ENCODE measurements at places on chromosomes 1 and 21.
A peak's percentile ranks its signal among the peaks of the same experiment; 100 is the strongest.

- no peak for DNase-seq
- H3K27ac ChIP-seq, result no peak overlapping the region
- no peak overlapping the region for H3K4me3 ChIP-seq
- peaks cover 23% of the 10 kb centered on the region for H3K4me1 ChIP-seq
- H3K36me3 ChIP-seq, result no peaks in the 10 kb centered on the region
- peaks cover 7% of the 10 kb centered on the region for H3K27me3 ChIP-seq
Observed at GRCh38 chr1:154857441-154858215, 12.5 kb downstream of the KCNN3 start.

GRCh38 chr21:44454747-44455523 is at the start of gene LRRC3:
LRRC3 (plus strand) TSS chr21:44455510; CDS start chr21:44456645, 1,135 bp downstream.
- peaks cover 4% of the 10 kb centered on the region for H3K36me3 ChIP-seq
- DNase-seq, result peak; percentile 92
- peaks cover 2% of the 10 kb centered on the region for H3K4me1 ChIP-seq
- H3K4me3 ChIP-seq, result peak within 1 kb of the TSS; percentile 79

- no peaks in the 10 kb centered on the region for H3K36me3 ChIP-seq
- no peak for DNase-seq
- H3K27ac ChIP-seq, result no peak overlapping the region
- peaks cover 3% of the 10 kb centered on the region for H3K4me1 ChIP-seq
Observed at GRCh38 chr1:29732453-29732852, 496.1 kb downstream of the PTPRU start.

GRCh38 chr21:44421901-44422840 is 33.1 kb upstream of the LRRC3 start:
- no peak overlapping the region for H3K4me3 ChIP-seq
- no peak for DNase-seq
- H3K4me1 ChIP-seq, result no peaks in the 10 kb centered on the region
- H3K36me3 ChIP-seq, result peaks cover 8% of the 10 kb centered on the region

Data from endothelial cell (in vitro differentiated cells).